ENCODE measurements at places on chromosomes 13 and 19.
A peak's percentile ranks its signal among the peaks of the same experiment; 100 is the strongest.

GRCh38 chr13:31853643-31854326, 114.5 kb downstream of the RXFP2 start:
- no peak for DNase-seq

GRCh38 chr19:41799444-41800000, 3.1 kb downstream of the CEACAM3 start:
- no peak for DNase-seq

DNA sequence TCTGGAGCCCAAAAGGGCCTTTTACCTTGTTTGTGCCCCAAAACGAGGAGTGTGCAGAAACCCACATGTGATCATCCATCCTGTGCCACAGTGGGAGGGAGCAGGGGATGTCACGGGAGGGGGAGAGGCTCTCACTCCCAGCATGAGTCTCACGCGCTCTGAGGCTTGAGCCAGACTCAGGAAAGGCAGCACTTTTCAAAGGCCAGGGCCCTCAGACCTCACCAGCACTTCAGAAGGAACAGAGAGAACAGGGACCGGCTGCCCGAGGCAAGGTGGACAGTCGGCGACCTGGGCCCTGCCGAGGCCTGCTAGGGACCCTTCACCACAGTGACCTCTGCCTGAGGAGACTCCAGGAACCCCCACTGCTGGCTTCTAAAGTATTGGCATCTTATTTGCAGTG, 71.7 kb upstream of the WASF3 start:
- no peak for DNase-seq

- DNase-seq, result no peak
These were observed 69.5 kb downstream of the POLR1D start for GRCh38 chr13:27691207-27691606.

GRCh38 chr19:3983936-3984583, 1.2 kb downstream of the EEF2 start:
- no peak for DNase-seq

DNA sequence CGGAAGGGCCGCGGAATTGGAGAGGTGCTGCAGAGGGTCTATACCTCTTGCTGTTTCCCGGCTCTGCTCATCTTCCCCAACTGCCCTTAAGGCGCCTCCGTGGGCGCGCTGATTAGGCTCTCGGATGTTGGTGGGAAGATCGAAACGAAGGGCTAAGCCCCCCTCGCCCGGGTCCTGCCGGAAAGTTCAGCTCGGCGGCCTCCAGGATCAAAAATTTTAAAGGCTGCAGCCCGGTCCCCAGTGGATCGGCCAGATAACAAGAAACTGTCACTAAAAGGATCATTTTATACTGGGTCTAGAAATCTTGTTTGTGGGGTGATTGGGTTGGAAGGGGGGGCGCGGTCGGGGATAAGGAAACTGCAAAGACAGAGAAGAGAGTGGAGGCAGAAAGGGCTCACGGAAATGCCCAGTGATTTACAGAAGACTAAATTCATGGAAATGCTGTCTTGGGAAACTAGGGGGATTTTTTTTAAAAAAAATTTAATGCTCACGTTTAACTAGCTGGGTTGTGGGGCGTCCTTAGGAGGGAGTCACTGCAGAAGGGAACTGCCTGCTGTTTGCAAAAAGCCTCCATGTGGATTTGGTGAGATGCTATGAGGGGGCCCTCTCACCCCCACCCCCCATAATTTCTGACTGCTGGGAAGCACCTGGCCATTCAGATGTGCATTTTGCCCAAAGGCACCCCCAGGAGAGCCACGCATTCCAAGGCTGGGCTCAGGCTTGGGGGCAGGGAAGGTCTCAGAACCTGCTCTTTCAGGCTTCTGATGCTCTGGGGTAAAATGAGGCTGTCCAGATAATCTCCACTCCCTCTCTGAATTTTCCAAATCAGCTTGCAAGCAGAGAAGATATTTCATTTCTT, 7.7 kb downstream of the CDX2 start:
- DNase-seq, result no peak

- peak; percentile 70 for DNase-seq
These were observed 2.9 kb upstream of the TLE6 start for GRCh38 chr19:2974342-2975041.

DNA sequence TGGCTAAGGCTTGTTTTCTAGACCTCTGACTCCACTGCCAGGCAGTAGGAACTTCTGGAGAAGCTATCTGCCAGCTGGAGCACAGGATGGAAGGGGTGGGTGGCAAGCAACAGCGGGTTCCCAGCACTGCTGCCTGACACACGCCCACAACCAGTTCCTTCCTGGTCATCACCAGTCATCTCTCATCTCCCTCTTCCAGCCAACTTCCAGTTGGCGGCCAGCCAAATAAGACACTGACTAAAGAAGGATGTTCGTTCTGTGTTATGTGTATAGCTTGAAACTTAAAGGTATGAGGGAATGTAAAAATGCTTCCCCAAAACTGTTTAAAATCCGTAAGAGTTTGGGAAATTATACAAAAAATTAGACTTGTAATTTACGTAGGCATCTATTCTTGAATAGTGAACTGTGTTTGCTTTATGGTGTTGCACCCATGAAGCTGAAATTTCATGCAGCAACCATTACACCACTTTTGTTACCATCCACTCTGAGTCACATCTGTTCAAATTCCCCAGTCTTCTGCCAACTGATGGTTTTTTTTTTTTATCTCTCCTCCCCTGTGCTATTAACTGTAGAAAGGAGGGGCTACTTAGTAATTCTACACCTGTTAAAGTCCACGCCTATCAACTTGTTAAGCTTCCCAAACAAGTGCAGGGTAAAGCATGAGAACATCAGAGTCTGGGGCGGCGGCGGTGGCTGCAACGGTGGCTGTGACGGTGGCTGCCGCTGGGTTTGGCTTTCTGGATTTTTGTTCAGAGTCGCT, 86.2 kb upstream of the FRY start:
- DNase-seq, result peak; percentile 68

- no peak for DNase-seq
These were observed 8.1 kb downstream of the VSTM2B start for GRCh38 chr19:29533578-29534544.

DNA sequence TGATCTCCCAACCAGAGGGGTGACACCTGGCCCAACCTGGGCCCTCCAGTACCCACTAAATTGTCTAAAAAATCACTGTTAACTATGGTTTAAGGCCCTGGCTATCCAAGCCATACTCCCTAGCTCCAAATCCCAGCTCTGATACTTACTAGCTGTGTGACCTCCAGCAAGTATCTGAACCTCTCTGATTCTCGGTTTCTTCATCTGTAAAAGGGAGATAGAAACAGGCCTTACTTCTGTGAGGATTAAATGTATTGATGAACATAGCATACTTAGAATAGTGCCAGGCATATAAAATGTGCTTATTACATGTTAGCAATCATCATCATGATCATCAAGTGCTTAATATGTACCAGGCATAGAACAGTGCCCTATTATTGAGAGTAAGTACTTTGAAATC, 4.7 kb downstream of the LRFN1 start:
- no peak for DNase-seq

DNA sequence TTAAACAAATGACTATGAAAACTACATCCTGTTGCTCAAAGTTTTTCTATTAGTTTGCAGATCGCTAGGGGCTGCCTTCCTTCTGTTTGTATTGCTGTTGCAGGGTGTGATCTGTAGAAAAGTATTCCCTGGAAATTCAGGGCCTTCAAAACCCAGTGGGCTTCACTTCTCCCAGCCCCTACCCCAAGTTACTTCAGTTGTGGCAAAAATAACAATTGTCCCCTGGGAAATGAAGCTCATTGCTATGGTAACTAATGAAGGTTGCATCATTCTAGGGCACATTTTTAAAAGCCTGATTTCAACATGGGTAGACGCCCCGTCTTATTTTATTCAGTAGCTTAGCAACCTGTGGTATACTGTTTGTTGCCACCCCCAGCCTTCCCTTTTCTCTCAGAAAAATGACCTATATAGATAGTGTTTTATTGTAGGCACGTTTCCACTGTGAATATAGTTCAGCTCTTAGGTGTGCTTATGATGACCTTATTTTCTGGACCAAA, 60.9 kb downstream of the WDFY2 start:
- DNase-seq, result peak; percentile 74

DNA sequence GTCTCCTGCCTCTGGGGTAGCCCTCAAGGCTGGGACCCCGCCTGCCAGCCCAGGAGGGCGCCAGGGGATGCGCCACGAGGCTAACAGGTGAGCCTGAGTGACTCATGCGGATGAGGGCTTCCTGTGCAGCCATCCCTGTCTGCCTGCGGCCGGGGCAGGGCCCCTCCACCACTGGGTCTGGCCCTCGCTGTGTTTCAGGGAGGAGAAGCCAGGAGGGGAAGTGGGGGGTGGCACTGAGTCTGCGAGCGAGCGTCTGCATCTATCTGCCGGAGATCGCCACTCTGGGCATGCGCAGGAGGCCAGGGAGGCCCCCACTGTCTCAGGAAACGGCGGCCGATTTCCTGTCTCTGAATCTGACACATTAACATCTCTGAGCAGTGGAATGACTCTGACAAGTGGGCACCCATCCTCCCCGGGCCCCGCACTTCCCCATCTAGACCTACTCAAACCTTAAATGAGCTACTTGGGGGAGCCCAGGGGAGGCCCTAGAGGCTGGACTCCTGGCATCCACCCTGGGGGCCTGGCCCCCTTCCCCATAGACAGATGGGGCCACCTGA, 19.7 kb downstream of the RFX1 start:
- peak; percentile 98 for DNase-seq

- no peak for DNase-seq
These were observed 147.1 kb downstream of the NHLRC3 start for GRCh38 chr13:39185326-39185725.

GRCh38 chr13:81275666-81276258, 934.8 kb upstream of the SPRY2 start:
- DNase-seq, result no peak

- DNase-seq, result no peak
These were observed 2.6 kb downstream of the VSIG10L start for GRCh38 chr19:51339313-51339686.

GRCh38 chr19:46717716-46718143, 816 bp upstream of the PRKD2 start:
- DNase-seq, result no peak

GRCh38 chr13:74562381-74562780, 428.2 kb upstream of the KLF12 start:
- no peak for DNase-seq

DNA sequence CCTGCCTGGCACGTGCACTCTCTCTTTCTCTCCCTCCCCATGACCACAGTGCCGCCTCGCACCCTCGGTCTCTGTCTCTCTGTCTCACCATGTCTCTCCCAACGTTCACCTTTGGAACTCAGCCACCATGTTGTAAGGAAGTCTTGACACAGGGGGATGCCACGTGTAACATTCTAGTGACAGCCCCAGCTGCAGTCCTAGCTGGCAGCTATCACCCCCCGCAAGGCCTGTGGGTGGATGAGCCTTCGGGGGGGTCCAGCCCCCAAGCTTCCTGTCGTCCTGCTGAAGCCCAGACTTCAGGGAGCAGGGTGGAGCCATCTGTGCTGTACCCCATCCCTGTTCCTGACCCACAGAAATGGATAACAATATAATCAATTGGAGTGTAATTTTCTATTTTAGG, 118.5 kb downstream of the SOX1 start:
- DNase-seq, result no peak

DNA sequence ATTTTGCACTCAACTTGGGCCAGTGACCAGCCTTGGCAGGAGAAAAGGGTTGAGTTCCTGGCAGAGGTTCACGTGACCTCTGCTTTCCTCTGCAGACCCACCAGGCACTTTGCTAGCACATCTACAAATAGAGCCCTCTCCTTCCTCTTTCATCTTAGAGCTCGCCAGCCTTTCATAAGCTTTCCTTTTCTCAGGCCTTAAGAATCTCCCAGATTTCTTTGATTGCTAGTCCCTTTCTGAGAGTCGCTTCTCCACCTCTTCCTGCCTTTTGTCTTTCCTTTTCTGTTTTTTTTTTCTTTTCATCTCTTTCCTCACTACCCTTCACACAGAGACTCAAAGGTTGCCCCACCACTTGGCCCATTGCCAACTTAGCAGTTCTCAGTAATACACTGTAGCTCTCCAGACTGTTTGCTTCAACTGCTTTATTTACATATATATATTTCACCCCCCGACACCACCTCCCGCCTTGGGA, 375.7 kb upstream of the SPRY2 start:
- peak; percentile 67 for DNase-seq
